ENCODE measurements at places on chromosomes 12 and 14.

DNA sequence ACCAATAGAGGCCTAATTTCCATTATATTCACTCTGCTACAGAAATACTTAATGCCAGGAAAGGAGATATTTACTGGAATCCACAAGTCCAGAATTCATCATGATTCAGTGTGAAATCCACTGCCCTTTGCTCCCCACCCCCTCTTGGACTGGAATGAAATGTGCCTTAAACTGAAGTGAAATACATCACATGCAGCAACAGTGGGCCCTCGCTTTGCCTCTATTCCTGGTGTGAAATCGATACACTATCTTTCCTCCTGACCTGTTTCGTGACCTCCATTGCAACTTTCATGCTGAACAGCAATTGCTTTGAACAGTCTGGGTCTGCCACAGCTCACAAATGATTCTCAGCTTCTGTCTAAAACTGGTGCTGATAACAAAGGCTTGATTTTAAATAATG lies 100.6 kb downstream of the NPAS3 start:
- DNase-seq, result no peak

- peak; percentile 70 for DNase-seq
Observed at GRCh38 chr14:75050852-75051555, at the start of gene MLH3. Gene MLH3, minus strand, starts transcription at chr14:75051467. Its CDS starts 1,812 bp downstream, at chr14:75049655.

GRCh38 chr12:40168868-40169267 lies 55.9 kb upstream of the LRRK2 start:
- DNase-seq, result no peak

GRCh38 chr14:69270795-69271708 lies 11.1 kb downstream of the GALNT16 start:
- DNase-seq, result no peak

DNA sequence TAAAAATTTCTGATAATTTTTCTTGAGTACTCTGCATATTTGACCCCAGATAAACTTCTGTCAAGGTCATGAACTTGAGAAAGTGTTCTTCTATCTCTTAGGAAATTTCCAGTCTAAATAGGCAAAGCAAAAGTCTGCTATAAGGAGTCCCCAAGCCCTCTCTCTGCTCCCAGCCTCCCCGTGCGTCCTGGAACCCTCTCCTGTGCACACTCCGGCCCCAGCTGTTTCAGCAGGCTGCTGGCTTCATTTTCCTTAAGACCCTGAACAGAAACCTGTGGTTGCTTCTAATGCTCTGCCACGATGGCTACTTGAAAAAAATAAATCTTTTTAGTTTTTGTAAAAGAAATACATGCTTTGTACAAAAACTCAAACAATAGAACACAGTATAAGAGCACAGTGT lies 14.7 kb downstream of the KRT2 start:
- no peak for DNase-seq

DNA sequence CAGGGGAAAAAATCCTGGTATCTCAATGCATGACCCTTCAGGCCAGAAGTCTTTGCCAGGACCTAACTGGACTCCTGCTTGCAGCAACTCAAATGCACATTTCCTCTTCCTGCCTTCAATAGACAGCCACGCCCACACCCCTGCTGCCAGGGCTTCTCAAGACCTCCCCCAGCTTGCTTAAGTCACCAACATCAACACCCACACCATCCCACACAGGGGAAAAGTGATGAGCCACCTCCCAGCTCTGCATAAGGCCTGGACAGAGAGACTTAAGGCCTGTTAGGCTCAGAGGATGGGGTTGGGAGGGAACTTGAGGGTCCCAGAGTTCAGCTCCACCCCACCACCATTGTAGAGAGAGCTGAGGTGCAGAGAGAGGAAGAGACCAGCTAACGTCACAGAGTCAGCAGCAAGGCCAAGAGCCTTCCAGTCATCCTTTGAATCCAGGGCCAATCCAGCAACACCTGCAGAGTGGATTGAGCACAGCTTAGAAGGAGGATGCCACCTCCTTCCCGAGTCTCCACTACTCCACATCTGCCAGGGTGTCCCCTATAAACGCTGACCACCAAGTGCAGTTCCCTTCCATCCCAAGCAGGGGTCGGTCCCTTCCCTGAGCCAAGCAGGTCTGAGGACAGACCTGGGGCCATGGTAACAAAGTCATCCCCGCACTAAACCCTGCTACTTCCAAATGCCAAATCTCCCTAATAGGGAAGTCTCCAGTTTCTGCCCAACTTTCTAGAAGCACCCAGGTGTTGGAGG lies 50.0 kb downstream of the KDM2B start:
- DNase-seq, result no peak

GRCh38 chr14:86954623-86955022 lies 1038.4 kb downstream of the GALC start:
- DNase-seq, result no peak

DNA sequence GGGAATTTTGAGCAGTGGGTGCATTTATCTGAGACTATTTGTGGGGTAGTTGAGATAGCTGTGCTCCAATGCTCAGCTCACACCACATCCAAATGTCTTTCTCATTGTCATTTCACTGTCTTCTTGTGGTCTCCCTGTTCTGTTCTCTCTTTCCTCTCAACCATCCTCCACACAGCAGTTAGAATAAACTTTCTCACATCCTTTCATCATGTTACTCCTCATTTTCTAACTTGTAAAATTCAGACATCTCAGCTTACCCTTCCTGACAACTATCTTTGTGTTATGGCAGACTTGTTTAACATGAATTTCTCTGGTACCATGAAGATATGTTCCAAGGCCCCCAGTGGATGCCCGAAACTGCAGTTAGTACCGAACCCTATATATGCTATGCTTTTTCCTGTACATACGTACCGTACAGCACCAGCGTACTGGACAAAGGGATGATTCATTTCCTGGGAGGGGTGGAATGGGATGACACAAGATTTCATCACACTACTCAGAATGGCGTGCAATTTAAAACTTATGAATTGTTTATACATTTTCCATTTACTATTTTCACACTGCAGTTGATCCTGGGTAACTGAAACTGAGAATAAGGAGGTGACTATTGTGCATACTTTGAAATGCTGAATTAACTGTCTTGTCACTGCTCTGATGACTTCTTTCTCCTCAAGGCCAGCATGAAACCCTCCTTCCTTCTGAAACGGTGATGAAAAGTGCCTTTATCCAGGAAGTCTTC lies 177.1 kb upstream of the SLC38A2 start:
- DNase-seq, result no peak

- no peak for DNase-seq
Observed at GRCh38 chr14:52355016-52355431, 40.9 kb downstream of the PTGER2 start.

GRCh38 chr12:126668538-126668937 lies 1598.4 kb upstream of the TMEM132C start:
- DNase-seq, result no peak

GRCh38 chr12:123656392-123656791 lies 14.5 kb upstream of the TCTN2 start:
- no peak for DNase-seq

DNA sequence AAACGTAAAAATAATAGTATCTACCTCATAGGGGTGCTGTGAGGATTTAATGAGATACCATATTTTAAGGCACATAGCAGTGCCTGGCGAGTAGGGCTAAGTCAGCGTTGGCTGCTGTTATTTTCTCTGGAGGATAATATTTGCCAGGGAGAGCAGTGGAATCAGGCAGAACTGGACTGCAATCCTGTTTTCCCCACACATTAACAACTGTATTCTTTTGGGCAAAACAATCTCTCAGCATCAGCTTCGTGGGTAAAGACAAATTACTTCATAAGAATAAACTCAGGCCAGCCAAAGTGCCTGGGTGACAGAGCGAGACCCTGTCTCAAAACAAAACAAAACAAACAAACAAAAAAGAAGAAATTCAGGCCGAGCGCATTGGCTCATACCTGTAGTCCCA lies 29.7 kb upstream of the ATP2A2 start:
- DNase-seq, result no peak

DNA sequence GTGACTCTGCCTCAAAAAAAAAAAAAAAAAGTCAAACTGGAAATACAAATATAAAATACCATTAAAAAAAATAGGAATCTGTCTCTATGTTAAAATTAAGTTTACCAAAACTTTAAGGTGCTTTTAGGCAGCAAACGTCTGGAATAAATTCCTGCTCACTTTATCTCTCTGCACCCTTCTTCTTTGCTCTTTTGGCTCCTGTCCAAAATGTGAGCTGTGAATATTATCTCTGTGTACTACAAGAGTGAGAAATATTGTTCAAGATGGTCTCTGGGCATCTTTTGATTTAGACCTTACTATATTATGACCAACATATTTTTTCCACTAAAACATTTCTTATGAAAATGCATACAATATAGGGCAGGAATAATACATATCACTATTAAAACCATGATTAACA lies 63.7 kb downstream of the PUS7L start:
- no peak for DNase-seq

GRCh38 chr12:64010069-64010686 lies 165.7 kb downstream of the SRGAP1 start:
- DNase-seq, result no peak

- DNase-seq, result no peak
Observed at GRCh38 chr12:48119834-48120195, 651 bp downstream of the PFKM start.

- no peak for DNase-seq
Observed at GRCh38 chr12:65277994-65278575, 398 bp upstream of the MSRB3 start.

DNA sequence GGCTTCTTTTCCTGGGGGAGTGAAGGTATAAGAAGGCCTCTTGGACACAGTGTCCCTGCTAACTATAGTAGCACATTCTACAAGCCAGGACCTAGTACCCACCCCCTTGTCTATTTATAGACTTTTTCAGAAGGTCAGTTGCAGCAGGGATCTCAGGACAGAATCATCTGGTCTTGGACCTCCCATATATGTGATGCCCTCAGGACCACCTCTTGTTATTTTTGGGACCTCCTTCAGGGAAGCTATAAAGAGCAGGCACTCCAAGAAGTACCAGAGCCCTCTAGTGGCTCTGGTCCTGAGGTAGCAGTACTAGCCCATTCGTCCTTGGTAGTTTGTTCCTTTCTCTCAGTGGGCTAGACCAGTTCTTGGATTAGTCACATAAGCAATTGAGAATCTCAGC lies 4.3 kb downstream of the COQ10A start:
- no peak for DNase-seq

Data from hippocampal formation (tissue), 2 donors.